ENCODE measurements at places on chromosomes 16 and 17. TPM values are rescaled to one million over a fixed set of nuclear protein-coding genes. Genes with fewer than 3 reads are reported as not detected.

Gene CCDC144A
- total RNA-seq: 3.5 TPM

GRCh38 chr16:87108941-87109340, 208.3 kb downstream of the C16orf95 start:
- DNase-seq: peak; percentile 35

DNA sequence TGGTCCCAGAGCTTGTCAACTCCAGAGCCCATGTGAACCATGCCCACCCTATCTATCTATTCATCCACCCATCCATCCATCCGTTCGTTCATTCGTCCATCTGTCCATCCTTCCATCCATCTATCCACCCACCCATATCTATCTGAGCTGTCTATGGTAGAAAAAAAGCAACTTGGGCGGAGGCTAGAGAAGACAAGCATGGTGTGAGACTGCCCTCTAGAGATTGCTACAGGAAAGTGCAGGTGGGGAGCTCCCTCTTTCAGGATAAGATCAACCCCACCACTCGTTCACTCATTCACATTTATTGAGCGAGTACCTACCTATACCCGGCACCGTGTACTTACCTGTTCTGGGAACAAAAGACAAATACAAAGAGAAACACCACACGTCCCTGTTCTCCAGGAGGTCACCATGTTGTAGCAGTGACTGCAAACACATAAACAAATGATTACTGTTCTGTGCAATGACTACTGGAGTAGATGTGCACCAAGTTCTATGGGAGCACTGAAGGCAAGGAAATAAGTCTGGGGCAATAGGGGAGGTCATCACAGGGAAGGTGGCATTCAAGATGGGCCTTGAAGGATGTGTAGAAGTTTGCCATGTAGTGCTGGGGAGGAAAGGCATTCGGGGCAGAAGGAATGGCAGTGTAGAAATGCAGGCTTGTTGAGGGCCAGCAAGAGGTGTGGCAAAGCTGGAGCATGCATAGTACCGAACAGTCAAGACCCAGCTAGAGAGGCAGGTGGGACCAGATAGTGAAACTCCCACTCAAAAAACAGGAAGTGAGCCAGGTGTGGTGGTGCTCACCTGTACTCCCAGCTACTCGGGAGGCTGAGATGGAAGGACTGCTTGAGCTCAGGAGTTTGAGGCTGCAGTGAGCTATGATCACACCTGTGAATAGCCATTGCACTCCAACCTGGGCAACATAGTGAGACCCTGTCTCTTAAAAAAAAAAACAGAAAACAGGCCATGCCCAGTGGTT, 13.4 kb upstream of the ATP5MC1 start:
- DNase-seq: peak; percentile 77

DNA sequence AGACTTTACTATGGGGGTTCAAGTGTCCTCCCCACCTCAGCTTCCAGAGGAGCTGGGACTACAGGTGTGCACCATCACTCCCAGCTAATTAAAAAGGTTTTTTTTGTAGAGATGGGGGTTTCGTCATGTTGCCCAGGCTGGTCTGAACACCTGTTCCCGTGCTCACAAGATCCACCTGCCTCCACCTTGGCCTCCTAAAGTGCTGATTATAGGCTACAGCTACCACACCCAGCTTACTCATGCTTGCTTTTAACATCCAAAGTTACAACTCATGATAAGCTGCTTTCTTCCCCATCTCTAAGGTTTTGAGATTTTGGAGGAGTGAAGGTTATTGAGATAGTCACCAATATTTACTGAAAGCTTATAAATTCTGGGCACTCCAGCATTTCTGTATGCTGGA, 2.6 kb downstream of the NUP88 start:
- DNase-seq: no peak

GRCh38 chr16:12176051-12176450, 199.5 kb downstream of the SNX29 start:
- DNase-seq: no peak

- DNase-seq: peak; percentile 87
Observed at GRCh38 chr17:41648411-41649195, 24.2 kb upstream of the KRT17 start.
